CD4-positive, alpha-beta T cell treated with Interferon alpha-2 for 1 hour (primary cell): ENCODE measurements at places on chromosomes 4 and X.

GRCh38 chr4:5021546-5021945 lies 2.3 kb upstream of the CYTL1 start:
- no peak for DNase-seq

GRCh38 chr4:62881901-62882300 lies 1527.3 kb downstream of the TECRL start:
- no peak for DNase-seq

- DNase-seq, result peak; percentile 49
Measured at GRCh38 chrX:19791562-19791961, 95.8 kb downstream of the SH3KBP1 start.

- DNase-seq, result no peak
Measured at GRCh38 chrX:46317163-46317562, 228.1 kb downstream of the ZNF674 start.

DNA sequence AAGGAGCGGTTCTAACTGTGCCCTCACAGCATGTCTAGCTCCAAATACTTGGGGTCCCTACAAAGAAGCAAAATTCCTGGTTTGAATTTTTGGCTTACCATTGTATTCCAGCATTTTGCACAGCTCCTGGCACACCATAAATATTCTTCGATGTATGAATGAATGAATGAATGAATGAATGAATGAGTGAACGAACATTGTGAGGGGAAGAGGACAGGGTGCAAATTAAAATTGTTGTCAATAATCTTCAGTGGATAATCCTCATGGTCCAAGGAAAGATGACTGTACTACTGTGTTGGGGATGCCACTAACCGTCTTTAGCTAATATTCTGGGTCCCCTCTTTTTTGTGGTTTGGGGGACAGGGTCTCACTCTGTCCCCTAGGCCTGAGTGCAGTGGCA lies 110.9 kb upstream of the MAP3K15 start:
- no peak for DNase-seq

GRCh38 chrX:31805781-31806180 lies 733.9 kb upstream of the FTHL17 start:
- no peak for DNase-seq

DNA sequence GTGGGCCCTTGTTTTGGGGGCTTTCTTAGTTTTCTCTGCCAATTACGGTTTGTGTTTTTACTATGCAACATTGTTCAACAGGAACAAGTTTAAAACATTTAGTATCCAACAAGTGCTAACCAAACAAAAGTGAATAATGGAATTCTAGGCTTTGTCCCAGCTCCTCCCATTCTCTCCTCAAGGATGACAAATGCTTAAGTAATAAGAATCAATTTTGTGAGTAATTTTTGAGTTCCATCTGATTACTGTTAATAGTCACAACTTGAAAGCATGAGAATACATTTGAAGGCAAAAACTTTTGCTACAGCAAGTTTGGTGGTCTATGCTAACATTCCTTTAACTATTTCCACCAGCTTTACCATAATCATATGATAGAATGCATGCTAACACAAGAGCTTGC lies 78.1 kb upstream of the HPGD start:
- DNase-seq, result no peak

DNA sequence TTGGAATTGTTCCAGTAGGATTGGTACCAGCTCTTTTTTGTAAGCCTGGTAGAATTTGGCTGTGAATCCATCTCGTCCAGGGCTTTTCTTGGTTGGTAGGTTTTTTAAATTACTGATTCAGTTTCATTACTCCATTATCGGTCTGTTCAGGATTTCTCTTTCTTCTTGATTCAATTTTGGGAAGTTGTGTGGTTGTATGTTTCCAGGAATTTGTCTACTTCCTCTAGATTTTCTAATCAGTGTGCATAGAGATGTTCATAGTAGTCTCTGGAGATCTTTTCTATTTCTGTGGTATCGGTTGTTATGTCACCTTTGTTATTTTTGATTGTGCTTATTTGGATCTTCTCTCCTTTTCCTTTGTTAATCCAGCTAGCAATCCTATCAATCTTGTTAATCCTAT lies 248.7 kb downstream of the ARHGAP10 start:
- DNase-seq, result no peak

DNA sequence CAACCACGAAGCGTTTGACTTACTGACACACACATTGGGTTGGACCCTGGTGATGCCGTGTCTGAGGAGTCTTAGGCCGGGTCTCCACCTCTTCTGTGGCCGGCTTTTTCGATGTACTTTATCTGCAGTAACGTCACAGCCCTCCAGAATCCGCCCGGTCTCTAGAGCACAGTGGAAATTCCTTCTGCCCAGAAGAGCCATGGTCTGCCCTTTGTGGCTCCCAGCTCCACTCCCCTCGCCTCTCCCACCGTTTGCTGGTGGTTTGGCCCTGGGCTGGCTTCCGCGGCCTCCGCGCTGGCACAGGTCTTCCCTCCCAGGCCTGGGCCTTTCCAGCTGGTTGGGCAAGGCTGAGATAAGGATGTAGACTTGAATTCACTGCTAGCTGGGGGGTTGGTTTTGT lies 4.3 kb downstream of the MAEA start:
- no peak for DNase-seq

- DNase-seq, result no peak
Measured at GRCh38 chr4:79197275-79198009, 128.4 kb downstream of the NAA11 start.

DNA sequence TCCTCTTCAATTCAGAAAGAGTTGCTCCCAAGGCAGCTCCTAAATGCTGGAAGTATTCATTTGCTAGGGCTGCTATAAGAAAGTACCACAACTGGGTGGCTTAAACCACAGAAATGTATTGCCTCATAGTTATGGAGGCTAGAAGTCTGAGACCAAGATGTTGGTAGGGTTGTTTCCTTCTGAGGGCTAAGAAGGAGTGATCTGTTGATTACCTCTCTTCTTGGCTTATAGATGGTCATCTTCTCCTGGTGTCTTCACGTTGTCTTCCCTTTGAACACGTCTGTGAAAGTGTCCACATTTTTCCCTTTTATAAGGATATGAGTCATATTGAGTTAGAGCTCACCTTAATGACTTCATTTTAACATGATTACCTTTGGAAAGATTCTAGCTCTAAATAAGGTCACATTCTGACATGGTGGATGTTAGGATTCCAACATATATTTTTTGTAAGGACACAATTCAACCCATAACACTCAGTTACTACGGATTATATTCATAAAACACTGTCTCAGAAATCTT lies 266.3 kb downstream of the SPATA18 start:
- no peak for DNase-seq

DNA sequence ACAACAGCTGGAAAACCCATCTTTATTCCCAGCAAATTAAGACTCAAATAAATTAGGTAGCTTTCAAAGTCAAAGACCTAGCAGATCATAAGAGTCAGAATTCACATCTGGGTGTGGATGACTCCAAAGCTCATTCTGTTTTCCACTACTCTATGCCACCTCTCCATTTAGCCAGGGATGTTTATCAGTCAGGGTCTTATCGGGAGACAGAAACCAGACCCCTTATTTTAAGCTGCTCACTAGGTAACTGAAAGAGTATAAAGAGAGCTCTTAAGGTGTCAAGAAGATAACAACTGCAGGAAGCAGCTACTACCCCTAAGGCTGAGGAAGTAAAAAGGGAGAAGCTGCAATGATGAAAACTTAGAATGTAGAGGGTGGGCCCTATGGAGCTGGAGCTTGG lies 333.7 kb upstream of the KLF3 start:
- DNase-seq, result no peak

GRCh38 chr4:153528705-153529485 lies 62.7 kb downstream of the TMEM131L start:
- peak; percentile 53 for DNase-seq
